CD8-positive, alpha-beta memory T cell (primary cell): ENCODE measurements at places on chromosomes 2 and 18. TPM values are rescaled to one million over a fixed set of nuclear protein-coding genes. Genes with fewer than 3 reads are reported as not detected.

GRCh38 chr2:238325694-238326093 lies 5.4 kb downstream of the TRAF3IP1 start:
- no peaks in the 10 kb centered on the region for H3K36me3 ChIP-seq
- peaks cover 5% of the 10 kb centered on the region for H3K4me1 ChIP-seq
- no peak for DNase-seq

DNA sequence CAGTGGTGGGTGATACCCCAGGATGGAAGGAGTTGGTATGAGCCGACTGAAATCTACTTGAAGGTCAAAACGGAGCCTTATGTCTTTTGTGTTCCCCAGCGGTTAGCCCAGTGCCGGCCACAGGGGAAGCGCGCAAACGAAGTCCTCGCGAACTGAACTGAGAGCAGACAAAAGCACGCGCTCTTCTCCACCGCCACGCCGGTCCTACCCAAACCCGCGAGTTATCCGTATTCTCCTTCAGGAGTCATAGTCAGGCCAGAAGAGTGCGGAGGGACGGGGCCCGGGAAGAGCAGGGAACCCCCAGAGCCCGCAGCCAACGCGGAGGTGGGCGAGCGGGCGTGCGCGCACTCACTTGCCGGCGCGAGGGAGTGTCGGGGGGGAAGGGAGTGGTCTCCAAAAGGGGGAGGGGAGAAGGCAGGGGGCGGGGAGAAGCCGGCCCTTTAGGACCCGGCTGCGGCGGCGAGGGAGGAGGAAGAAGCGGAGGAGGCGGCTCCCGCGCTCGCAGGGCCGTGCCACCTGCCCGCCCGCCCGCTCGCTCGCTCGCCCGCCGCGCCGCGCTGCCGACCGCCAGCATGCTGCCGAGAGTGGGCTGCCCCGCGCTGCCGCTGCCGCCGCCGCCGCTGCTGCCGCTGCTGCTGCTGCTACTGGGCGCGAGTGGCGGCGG lies at the start of gene IGFBP2:
IGFBP2 (plus strand) TSS at position 469 of the 664 bp plus-strand sequence; CDS start at position 573, 104 bp downstream.
- no peak within 1 kb of the TSS for H3K4me3 ChIP-seq
- H3K27ac ChIP-seq = no peak within 1 kb of the TSS
- DNase-seq = no peak
- H3K36me3 ChIP-seq = no peaks in the 10 kb centered on the region

DNA sequence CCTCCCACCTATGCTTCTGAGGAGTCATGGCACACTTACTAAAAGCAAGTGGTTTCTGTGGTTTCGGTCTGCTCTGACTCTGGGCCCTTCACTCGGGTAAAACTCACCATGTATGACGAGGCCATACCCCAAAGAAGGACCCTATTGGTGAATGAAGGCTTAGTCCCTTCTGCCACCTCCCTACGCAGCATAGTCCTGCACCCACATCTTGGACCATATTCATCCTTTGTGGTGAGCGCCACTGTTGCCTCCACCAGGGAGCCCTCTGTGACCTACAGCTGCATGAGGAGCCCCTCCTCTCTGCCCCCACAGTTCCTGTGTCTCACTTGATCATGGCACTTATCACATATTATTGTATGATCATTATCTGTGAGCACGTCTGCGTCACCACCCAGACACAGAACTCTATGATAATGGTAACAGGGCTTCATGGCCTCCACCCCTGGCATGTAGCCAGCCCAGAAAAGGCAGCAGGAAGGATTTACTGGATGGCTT lies 113.3 kb downstream of the TFCP2L1 start:
- no peaks in the 10 kb centered on the region for H3K4me1 ChIP-seq
- no peak overlapping the region for H3K4me3 ChIP-seq
- H3K27ac ChIP-seq = no peak overlapping the region
- H3K36me3 ChIP-seq = no peaks in the 10 kb centered on the region
- H3K27me3 ChIP-seq = no peaks in the 10 kb centered on the region

- H3K27me3 ChIP-seq = no peaks in the 10 kb centered on the region
- DNase-seq = peak; percentile 6
- H3K36me3 ChIP-seq = no peaks in the 10 kb centered on the region
- no peak overlapping the region for H3K27ac ChIP-seq
Measured at GRCh38 chr18:56702946-56703345, 51.8 kb downstream of the WDR7 start.

DNA sequence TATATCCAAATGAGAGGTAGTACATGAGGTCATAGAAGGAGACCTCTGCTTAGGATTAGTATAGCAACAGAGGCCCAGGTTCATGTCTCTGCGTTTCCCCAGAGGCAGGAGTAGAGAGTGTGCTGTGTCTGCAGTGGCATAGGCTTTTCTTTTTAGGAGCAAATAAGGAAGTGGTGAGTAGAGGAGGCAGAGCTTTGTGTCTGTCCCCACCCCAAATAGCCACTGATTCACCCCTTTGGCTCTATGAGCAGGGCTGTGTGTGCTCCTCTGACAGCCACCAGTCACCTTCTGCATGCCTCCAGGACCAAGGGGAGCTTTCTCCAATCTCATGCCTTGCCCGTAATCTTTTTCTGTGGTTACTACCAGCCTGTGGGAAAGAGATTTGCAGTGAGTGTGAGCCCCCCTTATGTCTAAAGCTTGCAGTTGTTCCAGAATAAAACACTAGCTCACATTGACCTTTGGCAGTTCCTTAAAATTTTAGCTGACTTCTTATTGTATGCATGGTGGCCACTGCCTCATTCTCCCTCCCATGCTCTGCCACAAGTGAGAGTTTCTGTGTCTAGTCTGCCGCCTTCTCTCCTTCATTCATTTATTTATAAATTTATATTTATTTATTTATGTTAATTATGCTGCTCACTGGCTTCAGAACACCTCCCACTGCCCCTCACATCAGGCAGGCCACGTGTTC lies 23.5 kb upstream of the ELAC1 start:
- DNase-seq = no peak
- H3K36me3 ChIP-seq = peaks cover 3% of the 10 kb centered on the region
- H3K4me3 ChIP-seq = no peak overlapping the region
- no peaks in the 10 kb centered on the region for H3K4me1 ChIP-seq
- H3K27me3 ChIP-seq = no peaks in the 10 kb centered on the region

C2orf80 gene
- not detected for total RNA-seq

GNLY gene
- 9.0 TPM for total RNA-seq

GRCh38 chr2:234770031-234770506 lies 181.7 kb upstream of the SH3BP4 start:
- no peaks in the 10 kb centered on the region for H3K36me3 ChIP-seq
- H3K4me1 ChIP-seq = no peaks in the 10 kb centered on the region
- no peaks in the 10 kb centered on the region for H3K27me3 ChIP-seq
- no peak for DNase-seq
- H3K4me3 ChIP-seq = no peak overlapping the region

SP140 gene
- total RNA-seq = 108 TPM

DNA sequence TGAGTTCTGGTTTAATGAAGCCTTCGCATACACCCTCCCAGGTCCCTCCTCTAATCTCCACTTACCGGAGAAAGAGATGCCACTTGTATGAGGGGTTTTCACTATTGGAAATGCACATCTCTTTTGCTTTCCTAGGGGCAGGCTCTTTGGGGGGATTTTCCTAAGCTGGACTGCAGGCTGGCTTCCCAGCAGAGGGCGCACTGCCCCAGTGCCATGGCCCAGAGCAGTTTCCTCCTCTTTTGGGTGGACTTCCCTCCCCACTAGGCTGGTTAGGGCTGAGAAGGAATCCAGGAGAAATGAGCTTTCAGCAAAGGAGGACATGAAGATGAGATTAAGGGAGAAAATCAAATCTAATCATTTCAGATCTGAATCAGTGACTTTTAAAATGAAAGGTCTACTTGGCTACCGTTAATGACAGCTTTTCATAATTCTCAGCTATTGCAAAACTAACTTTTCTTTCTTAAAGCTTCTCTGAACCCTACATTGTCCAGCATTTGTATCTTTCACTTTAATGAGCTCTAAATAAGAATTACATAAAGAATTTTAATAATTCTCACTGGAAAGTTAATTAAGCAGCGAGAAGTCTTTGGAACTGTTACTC lies 784.1 kb upstream of the FANCL start:
- no peak overlapping the region for H3K27ac ChIP-seq
- DNase-seq = no peak
- no peaks in the 10 kb centered on the region for H3K27me3 ChIP-seq
- no peaks in the 10 kb centered on the region for H3K36me3 ChIP-seq
- no peak overlapping the region for H3K4me3 ChIP-seq

FIGN gene
- not detected for total RNA-seq

ARHGEF33 gene
- 0.22 TPM for total RNA-seq

RAX gene
- not detected for total RNA-seq

DNA sequence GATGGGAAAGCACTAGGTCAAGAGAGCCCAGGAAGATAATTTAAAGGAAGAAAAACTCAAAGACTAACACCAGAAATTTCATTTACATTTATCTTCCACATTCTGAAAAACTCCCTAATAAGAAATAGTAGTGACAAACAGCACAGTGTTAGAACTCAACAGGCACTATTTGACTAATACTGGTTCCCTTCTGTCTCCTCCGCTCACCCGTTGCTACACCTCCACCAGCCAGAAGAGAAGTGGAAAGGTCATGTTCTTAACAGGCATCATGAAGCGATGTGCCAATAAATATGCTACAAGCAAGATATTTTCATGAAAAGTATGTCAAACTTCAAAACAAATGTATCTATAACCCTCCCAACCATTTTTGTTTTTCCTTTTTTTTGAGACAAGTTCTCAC lies 5.7 kb downstream of the ROCK1 start:
- no peaks in the 10 kb centered on the region for H3K36me3 ChIP-seq
- H3K27me3 ChIP-seq = no peaks in the 10 kb centered on the region
- no peak for DNase-seq
- peaks cover 67% of the 10 kb centered on the region for H3K4me1 ChIP-seq
- H3K4me3 ChIP-seq = no peak overlapping the region
- H3K27ac ChIP-seq = no peak overlapping the region
